Cardiac muscle cell (in vitro differentiated cells and primary cell): ENCODE measurements at places on chromosomes 7 and 10. TPM values are rescaled to one million over a fixed set of nuclear protein-coding genes. Genes with fewer than 3 reads are reported as not detected.

The ADD3 gene
- total RNA-seq = 114 and 168 TPM in 2 replicates

The ADAP1 gene
- 12.0 and 12.8 TPM in 2 replicates for total RNA-seq

The CRTAC1 gene
- total RNA-seq = 0.30 and 3.1 TPM in 2 replicates

The GRID2IP gene
- total RNA-seq = 0.07 and 0.24 TPM in 2 replicates

The HOXA3 gene
- total RNA-seq = 1.4 and 9.4 TPM in 2 replicates

The CPVL gene
- 30.6 and 49.5 TPM in 2 replicates for total RNA-seq

The MACROH2A2 gene
- 160 and 161 TPM in 2 replicates for total RNA-seq

The CRHR2 gene
- 0.77 and 0.92 TPM in 2 replicates for total RNA-seq

The PNLIPRP2 gene
- total RNA-seq = not detected in 2 replicates

The SLC26A4 gene
- total RNA-seq = 0.89 TPM in 1 of 2 replicates, not detected in the other

The DPYSL4 gene
- 30.3 and 58.0 TPM in 2 replicates for total RNA-seq

The TAS2R4 gene
- 0.39 and 2.5 TPM in 2 replicates for total RNA-seq

The GPNMB gene
- 0.39 TPM in 1 of 2 replicates, not detected in the other for total RNA-seq

The AMPH gene
- 0.32 and 0.48 TPM in 2 replicates for total RNA-seq

The ANKRD30A gene
- not detected in 2 replicates for total RNA-seq

The GPR15LG gene
- not detected in 2 replicates for total RNA-seq

The TET1 gene
- total RNA-seq = 21.0 and 34.8 TPM in 2 replicates

The CYP3A4 gene
- not detected in 2 replicates for total RNA-seq

The STOX1 gene
- total RNA-seq = 6.0 TPM in 2 replicates

The MSMB gene
- not detected in 2 replicates for total RNA-seq

The SCART1 gene
- 0.74 and 5.6 TPM in 2 replicates for total RNA-seq

The GRM3 gene
- not detected in 2 replicates for total RNA-seq

The ZNF727 gene
- total RNA-seq = not detected in 2 replicates

The AGMO gene
- total RNA-seq = 0.11 TPM in 1 of 2 replicates, not detected in the other

The FGL2 gene
- total RNA-seq = 0.14 and 0.51 TPM in 2 replicates

The LIPJ gene
- 0.11 TPM in 1 of 2 replicates, not detected in the other for total RNA-seq

The GDF2 gene
- 3.5 and 5.8 TPM in 2 replicates for total RNA-seq

The SERPINE1 gene
- 1.1 and 1.6 TPM in 2 replicates for total RNA-seq

The SPAG6 gene
- total RNA-seq = not detected in 2 replicates

The AGFG2 gene
- total RNA-seq = 18.3 and 21.7 TPM in 2 replicates

The POM121 gene
- 9.5 and 16.1 TPM in 2 replicates for total RNA-seq

The NME8 gene
- 0.06 and 0.07 TPM in 2 replicates for total RNA-seq

The ZCWPW1 gene
- 7.9 and 8.1 TPM in 2 replicates for total RNA-seq

The METTL2B gene
- 27.9 and 32.2 TPM in 2 replicates for total RNA-seq

The BLNK gene
- not detected in 2 replicates for total RNA-seq

The MOGAT3 gene
- total RNA-seq = not detected in 2 replicates

The CRPPA gene
- total RNA-seq = 4.6 and 5.0 TPM in 2 replicates

The MYOF gene
- 18.1 and 22.4 TPM in 2 replicates for total RNA-seq

The HOXA9 gene
- total RNA-seq = not detected in 2 replicates

The ELN gene
- 0.77 and 0.88 TPM in 2 replicates for total RNA-seq

The CYP2E1 gene
- total RNA-seq = 1.1 and 4.1 TPM in 2 replicates

The SAP25 gene
- 1.4 and 1.5 TPM in 2 replicates for total RNA-seq

The NUTM2E gene
- 0.07 TPM in 1 of 2 replicates, not detected in the other for total RNA-seq

The SAMD9L gene
- total RNA-seq = not detected in 2 replicates

The TCF7L2 gene
- 12.9 and 33.7 TPM in 2 replicates for total RNA-seq

The FAM237B gene
- not detected in 2 replicates for total RNA-seq

The BUD23 gene
- 63.9 and 100.0 TPM in 2 replicates for total RNA-seq

The STEAP1B gene
- total RNA-seq = 0.11 TPM in 1 of 2 replicates, not detected in the other

The EPO gene
- 0.60 TPM in 1 of 2 replicates, not detected in the other for total RNA-seq

The COBL gene
- 0.69 and 0.70 TPM in 2 replicates for total RNA-seq

The VTI1A gene
- 28.1 and 33.1 TPM in 2 replicates for total RNA-seq

The PPP1R17 gene
- 0.11 TPM in 1 of 2 replicates, not detected in the other for total RNA-seq
